Substantia nigra (tissue), 51 donors: ENCODE measurements at places on chromosomes 1 and 21.

DNA sequence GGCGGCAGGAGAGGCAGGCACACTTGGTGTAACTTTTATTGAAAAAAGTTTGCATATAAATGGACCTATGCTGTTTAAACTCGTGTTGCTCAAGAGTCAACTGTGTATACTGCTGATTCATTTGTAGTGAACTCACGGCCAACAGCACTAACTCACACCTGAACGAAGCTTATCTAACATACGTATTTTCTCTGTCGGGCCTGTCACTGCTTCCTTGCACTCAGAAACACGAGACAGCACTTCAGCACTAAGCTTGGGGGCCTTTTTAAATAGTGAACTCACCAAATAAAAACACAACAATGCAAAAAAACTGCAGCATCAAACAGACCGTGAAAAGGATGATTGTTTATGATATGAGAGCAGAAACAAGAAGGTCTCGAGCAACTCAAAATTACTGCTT is 58.9 kb upstream of the NEK2 start:
- no peak for DNase-seq

- DNase-seq = no peak
Observed at GRCh38 chr1:194466706-194467105, 1280.3 kb upstream of the B3GALT2 start.

DNA sequence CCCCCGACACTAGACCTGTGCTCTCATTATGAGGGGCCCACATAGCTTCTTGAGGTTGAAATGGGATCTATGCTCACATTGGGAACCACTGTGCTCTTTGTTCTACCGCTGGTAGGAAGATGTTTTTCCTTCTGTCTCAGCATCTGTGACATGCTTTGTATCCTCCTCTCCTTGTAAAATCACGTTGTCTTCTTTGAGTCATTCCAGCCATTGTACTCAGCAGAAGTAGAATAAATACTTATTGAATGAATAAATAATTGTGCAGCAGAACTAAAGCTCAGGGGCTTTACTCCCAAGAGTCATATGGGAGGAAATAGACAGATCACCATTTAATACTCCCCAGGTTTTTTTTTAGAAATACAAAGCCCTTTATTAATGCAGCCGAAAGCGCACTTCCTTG is 66.3 kb upstream of the EDEM3 start:
- no peak for DNase-seq

GRCh38 chr1:151508833-151509232 is 2.4 kb upstream of the CGN start:
- DNase-seq = no peak

GRCh38 chr1:104874044-104874443 is 1124.3 kb downstream of the AMY1C start:
- DNase-seq = no peak

GRCh38 chr1:234772345-234773147 is 162.6 kb upstream of the IRF2BP2 start:
- DNase-seq = no peak

- DNase-seq = no peak
Observed at GRCh38 chr1:110597966-110598365, 8.2 kb downstream of the KCNA2 start.

DNA sequence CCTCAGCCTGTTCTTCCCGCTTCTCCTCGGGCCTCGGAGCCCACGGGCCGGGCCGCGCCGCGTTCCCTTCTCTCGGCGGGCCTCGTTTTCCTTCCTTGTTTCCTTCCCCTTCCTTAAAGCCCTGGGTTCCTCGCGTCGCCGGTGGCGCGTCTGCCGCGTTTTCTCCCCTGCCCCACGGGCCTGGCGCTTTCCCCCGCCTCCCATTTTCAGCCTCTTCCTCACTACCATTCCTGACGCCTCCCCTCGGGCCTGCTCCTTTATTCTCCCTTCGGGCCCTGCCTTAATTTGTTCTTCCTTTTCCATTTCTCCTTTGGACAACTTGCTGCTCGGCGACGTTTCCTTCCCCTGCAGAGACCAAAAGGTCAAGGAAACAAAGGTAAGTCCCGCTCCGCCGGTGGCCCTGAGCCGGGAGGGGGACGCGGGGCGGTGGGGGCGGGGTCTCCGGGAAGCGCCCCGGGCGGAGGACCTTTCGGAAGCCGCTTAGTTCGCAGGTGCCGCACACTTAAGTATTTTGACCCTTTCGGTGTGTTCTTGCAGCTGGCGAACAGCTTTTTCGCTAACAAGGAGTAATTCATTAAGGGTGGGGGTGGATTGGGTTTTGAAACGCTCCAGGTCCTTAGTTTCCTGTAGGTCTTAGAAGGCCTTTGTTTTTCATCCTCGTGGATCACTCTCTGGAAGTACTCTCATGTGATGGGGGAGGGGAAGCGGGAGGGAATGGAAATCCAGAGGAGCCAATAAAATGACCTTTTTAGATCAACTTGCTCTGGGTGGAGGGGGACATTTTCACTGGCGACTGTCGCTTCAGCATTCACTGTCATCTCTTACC is 780 bp downstream of the YTHDF2 start:
- DNase-seq = no peak

DNA sequence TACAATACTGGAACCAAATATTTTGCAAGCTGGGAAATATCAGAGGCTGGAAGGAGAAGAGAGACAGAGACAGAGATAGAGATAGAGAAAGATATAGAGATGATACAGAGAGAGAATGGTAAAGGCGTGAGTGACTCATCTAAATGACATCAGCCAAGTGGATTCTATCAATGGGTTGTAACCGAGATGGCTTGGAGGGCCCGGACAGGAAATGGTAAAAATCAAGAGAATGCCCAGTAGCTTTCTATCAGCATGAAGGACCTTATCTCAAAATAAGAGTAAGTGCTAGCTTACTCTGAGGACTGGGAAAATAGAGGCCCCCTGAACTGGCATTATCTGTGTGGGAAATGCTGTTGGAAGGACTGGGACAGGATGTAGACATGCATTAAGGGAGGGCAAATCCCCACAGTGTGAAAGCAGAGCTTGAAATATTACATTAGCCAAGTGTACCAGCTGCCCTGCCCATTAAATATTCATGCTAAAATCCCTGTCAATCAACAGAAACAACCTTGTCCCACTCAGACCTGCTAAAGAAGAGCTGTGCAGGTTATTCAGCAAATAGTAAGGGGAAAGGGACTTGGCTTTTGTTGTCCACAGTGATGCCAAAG is 76.6 kb upstream of the ZNF644 start:
- no peak for DNase-seq

DNA sequence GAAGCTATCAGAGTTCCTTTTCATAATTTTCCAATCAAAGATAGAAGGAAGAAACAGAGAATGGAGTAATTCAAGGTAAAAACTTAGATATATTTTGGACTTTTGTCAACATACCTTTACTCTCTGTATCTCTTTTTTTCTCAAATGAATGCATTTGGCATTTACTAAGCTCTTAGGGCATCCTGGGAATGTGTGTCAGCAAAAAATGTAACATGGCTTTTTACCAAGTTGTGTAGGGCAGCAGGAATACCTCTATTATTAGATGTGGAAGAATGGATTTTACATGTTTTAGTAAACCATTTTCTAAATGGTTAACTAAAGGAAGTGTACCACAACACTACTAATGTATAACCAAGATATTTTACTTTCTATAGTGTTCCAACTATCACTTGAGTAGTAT is 4.2 kb upstream of the COL11A1 start:
- no peak for DNase-seq

GRCh38 chr1:43942411-43942810 is 4.3 kb upstream of the IPO13 start:
- DNase-seq = no peak

- no peak for DNase-seq
Observed at GRCh38 chr21:44871576-44872269, 1.8 kb downstream of the PTTG1IP start.

- DNase-seq = no peak
Observed at GRCh38 chr1:62424411-62424810, 12.4 kb upstream of the USP1 start.

DNA sequence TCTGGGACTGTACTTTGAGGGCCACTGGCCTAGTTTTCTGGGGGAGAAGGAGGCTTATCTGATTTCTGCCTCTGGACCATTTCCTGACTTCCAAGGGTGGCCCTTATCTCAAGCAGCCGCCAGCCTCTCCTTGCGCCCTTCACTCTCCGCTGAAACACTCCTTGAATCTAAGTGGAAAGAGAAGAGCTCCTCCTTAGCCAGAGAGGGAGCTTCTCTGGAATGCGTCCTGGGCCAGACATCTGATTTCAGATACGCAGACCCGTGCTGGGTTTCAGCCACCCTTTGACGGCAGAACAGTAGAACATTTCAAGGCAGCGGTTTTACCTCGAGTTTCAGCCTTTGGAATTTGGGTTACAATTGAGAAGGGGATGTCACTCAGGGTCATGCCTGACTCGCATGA is 308.0 kb downstream of the CAMTA1 start:
- DNase-seq = no peak

DNA sequence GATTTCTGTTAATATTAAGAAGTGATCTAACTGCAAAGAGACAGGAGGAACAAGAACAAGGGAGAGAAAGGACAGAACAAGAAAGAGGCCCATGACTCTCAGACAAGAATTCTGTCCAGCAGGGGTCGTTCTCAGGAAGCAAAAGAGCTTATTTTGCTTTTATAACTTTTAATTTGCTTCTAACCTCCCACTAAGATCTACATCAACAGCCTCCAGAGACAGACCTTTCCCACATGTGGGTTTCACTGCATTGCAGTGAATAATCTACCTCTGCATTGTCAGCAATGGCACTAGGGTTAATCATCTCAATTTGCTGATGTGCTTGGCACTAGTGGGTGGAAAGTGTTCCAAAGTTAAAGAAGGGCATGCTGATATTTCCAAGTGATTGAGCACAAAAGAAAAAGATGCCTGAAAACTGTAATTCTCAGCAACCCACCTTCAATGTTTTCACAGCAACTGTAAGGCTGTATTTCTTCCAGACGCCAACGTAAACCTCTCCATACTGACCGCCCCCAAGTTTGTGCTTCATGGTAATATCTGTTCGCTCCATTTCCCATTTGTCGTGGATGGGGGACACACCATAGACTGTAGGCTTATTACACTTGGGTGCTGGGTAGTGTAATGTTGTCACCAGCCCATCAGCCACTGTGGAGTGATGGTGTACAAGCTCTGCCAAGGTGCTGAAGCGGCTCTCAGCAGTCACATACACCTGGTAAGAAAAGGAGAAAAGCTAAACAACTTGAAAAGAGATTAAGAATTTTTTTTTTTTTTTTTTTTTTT is 39.5 kb downstream of the TOR3A start:
- DNase-seq = no peak

- peak; percentile 34 for DNase-seq
Observed at GRCh38 chr1:17494114-17494729, 45.3 kb upstream of the ARHGEF10L start.

- no peak for DNase-seq
Observed at GRCh38 chr1:100862591-100862990, 32.1 kb downstream of the EXTL2 start.

GRCh38 chr1:219220945-219221344 is 47.3 kb downstream of the LYPLAL1 start:
- no peak for DNase-seq

DNA sequence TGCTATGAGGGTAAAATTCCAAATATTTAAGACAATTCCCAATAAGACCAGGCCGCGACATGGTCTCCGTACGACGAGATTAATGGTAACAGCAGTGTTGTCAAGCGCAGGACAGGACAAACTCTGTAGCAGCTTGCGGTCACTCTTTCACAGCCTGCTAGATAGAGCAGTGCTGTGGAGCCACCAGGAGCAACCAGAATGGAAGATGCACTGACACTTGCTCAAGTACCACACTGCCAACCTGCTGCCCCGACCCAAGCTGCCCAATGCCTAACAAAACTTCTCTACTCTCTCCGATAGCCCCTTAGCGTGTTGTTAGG is 636 bp downstream of the WARS2 start:
- DNase-seq = no peak

- DNase-seq = no peak
Observed at GRCh38 chr21:21714426-21714825, 716.2 kb downstream of the NCAM2 start.

- DNase-seq = no peak
Observed at GRCh38 chr1:154860156-154860870, 9.8 kb downstream of the KCNN3 start.

DNA sequence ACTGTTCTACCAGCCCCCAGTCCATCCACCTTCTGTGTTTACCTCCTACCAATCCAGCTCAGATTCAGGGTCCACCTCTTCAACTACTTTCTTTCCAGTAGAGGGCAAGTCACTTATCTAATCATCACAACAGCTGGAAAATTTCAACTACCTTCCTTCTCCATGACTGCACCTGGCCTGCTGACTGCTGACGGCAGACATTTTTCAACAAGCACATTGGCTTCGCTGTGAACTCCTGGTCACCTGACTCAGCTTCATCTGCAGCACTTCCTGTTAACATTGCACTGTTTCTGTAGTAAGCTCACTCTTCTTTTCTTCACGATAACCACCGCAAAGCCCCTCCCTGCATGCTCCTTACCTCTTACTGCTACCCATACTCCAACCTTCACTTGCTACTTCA is 405.7 kb downstream of the NTNG1 start:
- DNase-seq = no peak

DNA sequence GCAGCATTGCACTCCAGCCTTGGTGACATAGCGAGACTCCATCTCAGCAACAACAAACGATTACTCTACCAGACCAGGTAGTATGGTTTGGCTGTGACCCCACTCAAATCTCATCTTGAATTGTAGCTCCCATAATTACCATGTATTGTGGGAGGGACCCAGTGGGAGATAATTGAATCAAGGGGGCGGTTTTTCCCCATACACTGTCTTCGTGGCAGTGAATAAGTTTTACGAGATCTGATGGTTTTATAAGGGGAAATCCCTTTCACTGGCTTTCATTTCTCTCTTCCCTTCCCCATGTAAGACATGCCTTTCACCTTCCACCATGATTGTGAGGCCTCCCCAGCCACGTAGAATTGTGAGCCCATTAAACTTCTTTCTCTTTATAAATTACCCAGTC is 66.0 kb downstream of the BACE2 start:
- no peak for DNase-seq

DNA sequence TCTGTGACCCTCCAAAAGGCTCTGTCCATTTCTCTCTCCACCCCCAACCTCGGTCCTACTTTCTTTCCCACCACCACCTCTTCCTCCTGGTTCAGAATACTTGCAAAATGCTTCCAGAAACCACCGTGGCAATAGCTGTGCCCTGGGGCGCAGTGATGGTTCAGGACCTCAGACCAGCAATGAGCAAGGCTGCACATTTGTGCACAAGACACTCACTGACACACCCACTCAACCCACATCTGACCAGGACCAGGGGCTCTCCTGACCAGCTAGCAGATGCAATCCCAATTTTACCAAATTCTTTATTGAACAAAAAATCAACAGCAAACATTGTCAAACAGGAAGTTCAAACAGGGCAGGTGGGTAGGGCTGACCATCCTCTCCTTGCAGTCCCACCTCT is 25.7 kb downstream of the SPOCD1 start:
- DNase-seq = no peak

GRCh38 chr1:212498283-212499040 is 65.7 kb downstream of the NENF start:
- no peak for DNase-seq
